CD4-positive, alpha-beta T cell treated with Interleukin-6 at 100 ng/mL for 8 hours (primary cell): ENCODE measurements at places on chromosomes 11 and 22.

DNA sequence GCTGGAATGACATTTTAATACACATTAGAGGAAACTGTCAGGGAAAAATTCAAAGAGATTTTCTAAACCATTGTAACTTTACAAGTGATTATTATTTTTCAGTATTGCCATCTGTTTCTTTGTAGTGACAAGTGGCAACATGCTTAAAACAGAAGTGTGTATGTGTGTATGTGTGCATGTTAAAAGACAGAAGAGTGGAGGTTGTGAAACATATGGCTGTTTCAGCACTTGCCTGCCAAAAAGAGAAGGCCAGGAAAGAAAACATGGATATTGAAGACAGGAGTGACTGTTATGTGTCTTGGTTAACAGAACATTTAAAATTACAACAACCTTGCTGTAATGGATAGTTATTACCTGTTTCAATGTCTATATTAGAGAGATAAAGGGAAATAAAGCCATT, 24.3 kb upstream of the VWA5A start:
- DNase-seq: no peak

DNA sequence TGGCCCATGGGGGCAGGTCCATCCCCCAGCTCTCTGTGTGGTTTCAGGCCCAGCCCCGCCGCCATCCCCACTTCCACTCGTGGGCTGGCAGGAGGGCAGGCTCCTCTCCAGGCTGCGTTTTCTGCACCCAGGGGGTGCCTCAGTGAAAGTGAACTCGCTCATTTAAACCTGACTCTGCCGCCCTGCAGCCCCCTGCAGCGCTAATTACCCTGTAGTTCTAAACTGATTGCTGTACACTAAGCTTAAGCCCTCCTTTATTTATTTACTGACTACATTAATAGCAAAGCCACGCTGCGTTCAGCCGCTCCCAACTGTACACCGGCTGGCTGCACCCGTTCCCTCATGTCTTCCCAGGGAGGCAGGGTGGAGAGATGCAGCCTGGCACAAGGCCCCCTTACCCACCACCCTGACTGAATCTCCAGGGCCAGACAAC, 36.6 kb upstream of the NNMT start:
- no peak for DNase-seq

GRCh38 chr11:86064220-86064803, 4.6 kb downstream of the PICALM start:
- DNase-seq: no peak

DNA sequence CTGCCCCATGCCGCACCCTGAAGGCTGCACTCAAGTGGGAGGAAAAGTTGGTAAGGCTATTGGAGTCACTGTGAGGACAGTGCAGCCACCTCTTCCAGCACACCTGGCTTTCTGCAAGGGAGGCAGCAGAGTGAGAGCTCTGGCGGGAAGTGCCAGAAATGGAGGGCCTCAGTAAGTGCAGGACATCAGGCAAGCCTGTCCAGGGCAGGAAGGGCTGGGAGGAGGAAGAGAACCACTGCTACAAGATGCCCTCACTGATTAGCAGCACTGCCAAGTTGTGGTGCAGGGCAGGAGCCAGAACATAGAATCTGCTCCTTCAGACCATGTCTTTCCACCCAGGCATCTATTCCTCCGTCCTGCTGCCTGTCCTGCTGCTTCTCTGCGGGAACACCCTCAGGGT, 61.2 kb upstream of the CLTCL1 start:
- DNase-seq: no peak

GRCh38 chr11:59158206-59159068, 13.5 kb upstream of the DTX4 start:
- peak; percentile 73 for DNase-seq

DNA sequence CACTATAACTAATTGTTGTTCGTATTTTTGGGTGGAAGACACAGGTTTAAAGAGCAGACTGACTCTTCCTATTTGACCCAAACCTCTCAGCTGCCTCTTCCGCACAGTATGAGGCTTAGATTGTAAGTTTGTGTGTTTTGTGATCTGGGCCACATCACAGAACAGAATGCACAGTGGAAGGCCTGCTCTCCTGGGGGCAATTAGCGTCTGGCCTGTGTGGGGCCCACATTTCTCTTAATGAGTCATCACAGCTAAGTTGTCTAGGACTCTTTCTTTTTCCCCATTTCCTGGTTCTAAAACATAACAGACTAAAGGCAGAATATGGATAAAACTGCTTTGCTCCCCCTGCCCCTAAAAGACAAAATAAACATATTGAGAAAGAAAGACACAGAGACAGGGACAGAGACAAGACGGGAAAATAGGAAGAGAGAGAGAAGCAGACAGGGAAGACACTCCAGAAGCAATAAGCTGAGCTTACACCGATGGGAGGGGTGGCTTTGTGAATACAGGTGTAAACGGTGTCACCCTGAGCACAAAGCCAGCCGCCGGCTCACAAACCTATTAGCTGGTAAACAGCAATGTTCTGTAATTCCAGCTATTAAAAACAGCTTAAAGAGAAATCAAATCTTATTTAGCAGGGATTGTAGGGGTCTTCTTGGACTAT, 127.4 kb upstream of the OPCML start:
- no peak for DNase-seq

DNA sequence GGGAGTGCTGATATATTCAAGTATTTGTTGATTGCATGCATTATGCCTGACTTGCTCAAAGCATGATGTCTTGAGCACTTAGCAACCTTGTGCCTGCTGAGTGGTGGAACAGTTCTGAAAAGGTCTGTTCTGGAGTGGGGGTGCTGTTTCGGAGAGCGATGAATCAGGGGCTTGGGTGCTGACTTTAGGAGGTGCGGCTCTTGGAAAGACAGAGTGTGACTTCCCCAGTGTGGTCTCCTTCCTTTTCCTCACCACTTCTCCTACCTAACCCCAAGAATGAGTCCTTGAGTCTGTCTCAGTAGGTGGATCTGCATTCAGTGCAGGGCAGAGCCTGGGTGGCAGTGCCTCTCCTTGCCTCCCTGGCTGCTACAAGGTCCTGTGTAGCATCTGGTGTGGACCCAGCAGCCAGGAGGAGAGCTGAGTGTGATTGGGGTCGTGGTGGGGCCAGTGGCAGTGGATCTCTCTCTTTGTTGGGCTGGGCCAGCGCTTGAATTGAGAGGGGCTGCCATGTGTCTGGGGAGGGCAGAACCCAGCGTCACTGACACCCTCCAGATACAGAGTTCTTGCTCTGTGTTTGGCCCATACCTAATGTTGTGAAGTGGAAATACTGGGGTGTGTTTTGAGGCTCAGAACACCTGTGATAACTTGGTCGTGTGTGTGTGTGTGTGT, 35.9 kb downstream of the ST3GAL4 start:
- DNase-seq: no peak

DNA sequence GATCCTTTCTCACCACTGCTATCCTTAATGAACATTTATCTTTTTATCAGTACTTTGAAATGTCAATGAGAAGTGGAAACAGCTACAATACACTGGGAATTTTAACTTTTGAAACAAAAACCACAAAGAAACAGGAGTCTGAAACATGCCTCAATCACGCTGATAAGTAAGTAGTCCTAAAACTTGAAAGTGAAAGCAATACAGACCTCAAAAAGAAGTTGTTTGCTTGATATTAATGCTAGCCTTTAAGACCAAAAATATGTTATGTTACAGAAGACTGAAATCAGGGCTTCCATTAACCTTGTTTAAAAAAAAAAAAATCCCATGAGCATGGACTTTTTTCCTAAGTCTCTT, 21.3 kb downstream of the PHF21A start:
- no peak for DNase-seq

- no peak for DNase-seq
Observed at GRCh38 chr11:27610280-27610679, 90.0 kb downstream of the BDNF start.

DNA sequence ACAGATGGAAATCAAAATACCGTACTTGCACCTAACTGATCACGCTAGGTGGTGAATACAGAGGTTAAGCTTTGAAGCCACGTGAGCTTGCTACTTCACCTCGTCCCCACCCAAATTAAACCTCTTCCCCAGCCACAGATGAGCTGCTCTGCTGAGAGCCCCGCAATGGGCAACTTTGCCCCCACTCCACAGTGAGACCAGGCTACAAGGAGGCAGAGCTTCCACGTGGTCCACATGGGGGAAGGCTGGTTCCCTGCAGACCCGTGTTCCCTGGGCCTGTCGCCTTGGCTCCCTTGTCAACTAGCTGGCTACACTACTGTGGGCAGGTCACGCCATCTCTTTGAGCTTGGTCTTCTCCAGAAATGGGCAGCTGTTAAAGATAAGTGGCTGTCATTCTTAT, 10.9 kb downstream of the CD5 start:
- DNase-seq: no peak

- no peak for DNase-seq
Observed at GRCh38 chr11:46326813-46327416, 20.3 kb upstream of the DGKZ start.

- no peak for DNase-seq
Observed at GRCh38 chr11:19279451-19279850, 38.7 kb upstream of the E2F8 start.

DNA sequence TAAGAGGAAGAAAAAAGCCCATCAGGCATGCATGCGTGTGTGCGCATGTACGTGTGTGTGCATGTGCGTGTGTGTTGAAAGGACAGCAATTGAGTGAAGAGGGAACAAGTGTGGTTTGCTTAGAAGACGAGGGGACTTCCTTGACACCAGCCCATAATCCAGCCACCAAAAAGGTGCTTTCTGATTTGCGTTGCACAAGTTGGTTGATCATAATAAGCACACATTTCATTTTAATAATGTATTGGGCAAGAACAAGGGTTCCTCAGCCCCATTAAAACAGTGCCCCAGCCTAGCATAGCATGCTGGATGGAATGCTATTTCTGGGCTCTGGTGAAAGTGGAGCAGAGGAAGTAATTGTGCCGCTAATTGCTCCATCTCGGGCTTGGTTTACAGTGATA, 493.2 kb downstream of the MIAT start:
- DNase-seq: no peak
